ENCODE measurements at places on chromosomes 3 and 15. TPM values are rescaled to one million over a fixed set of nuclear protein-coding genes. Genes with fewer than 3 reads are reported as not detected.

PLA2G4F gene
- total RNA-seq = 1.8 TPM

SUCNR1 gene
- total RNA-seq = 1.6 TPM

SEMA3F gene
- 49.8 TPM for total RNA-seq

TGM5 gene
- 3.1 TPM for total RNA-seq

ADAMTS7 gene
- 7.4 TPM for total RNA-seq

STRC gene
- 2.0 TPM for total RNA-seq

SEMA5B gene
- total RNA-seq = 0.33 TPM

SSUH2 gene
- not detected for total RNA-seq

ITIH4 gene
- total RNA-seq = 5.6 TPM

DNA sequence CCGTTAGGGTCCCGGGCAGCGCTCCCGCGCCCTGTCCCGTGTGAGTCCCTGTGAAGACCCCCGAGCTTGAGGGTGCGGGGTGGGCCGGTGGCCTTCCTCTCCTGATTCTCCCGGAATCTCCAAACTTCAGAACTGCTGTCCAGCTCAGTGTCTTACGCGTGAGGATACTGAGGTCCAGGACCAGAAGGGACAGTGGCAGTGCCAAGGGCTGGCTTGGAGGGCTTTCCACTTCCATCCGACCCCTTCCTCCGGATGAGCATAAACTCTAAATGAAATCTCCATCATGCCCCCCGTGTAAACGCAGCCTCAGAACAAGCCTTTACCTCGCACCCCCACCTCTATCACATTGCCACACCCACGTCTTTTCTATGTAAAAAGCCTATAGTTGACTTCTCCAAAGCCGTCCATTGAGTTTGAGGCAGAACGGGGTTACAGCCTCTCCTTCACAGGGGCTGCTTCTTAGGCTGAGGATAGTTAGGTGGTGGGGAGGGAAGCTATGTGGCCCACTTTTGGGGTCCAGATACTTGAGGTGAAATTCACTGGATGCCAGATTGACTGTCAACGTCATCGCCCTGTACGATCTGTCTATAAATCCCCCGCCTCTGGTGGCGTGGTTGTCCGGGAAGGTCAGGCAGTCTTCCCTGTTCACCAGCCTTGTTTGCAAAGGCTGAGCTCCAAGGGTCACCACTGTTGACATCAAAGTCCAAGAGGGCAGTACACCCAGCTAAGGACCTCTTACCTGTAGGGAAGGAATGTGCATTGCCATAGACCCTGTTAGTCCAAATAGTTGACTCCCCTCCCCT lies 1.1 kb downstream of the EDEM1 start:
- DNase-seq = no peak

- DNase-seq = no peak
These were observed 6.1 kb upstream of the TICRR start for GRCh38 chr15:89569090-89569745.

GRCh38 chr3:123098426-123099330 lies 31.9 kb downstream of the PDIA5 start:
- no peak for DNase-seq

GRCh38 chr15:64685230-64685888 lies 90.0 kb downstream of the RBPMS2 start:
- DNase-seq = peak; percentile 27

GRCh38 chr15:82108489-82109078 lies 62.8 kb upstream of the MEX3B start:
- peak; percentile 40 for DNase-seq

- no peak for DNase-seq
These were observed 120.9 kb upstream of the PDZRN3 start for GRCh38 chr3:73745526-73746191.

DNA sequence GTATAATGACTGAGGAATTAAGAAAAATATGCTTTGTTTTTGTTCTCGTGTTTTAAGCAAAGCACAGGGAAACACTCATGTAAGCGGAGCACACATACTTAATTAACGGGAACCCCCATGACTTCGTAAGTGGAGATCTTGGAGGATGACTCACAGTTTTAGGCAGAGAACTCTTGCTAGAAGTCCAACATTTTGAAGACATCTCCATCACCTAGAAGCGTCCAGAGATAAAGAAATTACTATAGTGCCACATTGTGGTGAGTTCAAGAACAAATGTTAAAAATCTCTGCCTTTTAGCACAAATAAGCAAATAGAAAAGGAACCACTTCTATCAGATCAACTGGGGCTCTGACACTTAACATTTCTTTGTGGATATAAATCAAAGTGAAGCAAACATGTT lies 194.1 kb upstream of the ARHGEF26 start:
- no peak for DNase-seq

DNA sequence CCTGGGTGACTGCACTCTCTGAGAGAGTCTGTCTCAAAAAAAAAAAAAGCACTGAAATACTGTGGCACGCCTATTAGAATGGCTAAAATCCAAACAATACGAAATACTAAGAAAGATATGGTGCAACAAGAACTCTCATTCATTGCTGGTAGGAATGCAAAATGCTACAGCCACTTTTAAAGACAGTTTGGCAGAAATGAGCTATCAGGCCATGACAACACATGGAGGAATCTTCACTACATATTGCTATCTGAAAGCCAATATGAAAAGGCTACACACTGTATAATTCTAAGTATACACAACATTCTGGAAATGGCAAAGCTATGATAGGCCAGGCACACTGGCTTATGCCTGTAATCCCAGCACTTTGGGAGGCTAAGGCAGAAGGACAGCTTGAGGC lies 18.8 kb downstream of the DPPA2 start:
- no peak for DNase-seq

GRCh38 chr3:175356899-175357324 lies 497.8 kb downstream of the NAALADL2 start:
- DNase-seq = no peak

GRCh38 chr3:127680798-127681221 lies 8.1 kb downstream of the ABTB1 start:
- no peak for DNase-seq
